Activated naive CD8-positive, alpha-beta T cell treated with anti-CD3 and anti-CD28 coated beads, Interleukin-2, amount 50 U/mL, for 24 hours (primary cell): ENCODE measurements at places on chromosomes 7 and 10.

DNA sequence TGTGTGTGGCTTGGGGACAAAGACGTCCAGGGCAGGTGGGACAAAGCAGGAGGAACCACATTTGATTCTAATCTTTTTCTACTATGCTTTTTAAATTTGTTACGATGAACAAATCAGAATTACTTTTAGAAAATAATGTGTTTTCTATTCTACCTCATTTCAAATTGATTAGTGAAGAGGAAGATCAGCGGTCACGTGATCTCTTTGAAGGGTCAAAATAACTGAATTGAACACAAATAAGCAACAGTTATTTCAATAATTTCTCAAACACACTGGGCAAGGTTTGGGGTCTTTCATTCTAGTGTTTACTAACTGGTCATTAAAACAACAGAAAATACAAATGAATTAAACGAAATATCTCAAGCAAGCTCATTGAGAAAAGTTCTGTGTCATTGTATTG lies 773.0 kb upstream of the IGFBP3 start:
- H3K4me1 ChIP-seq: no peaks in the 10 kb centered on the region
- no peaks in the 10 kb centered on the region for H3K27me3 ChIP-seq
- no peak for DNase-seq
- H3K27ac ChIP-seq: no peak overlapping the region

GRCh38 chr7:72753781-72754180 lies 74.2 kb downstream of the TYW1B start:
- no peaks in the 10 kb centered on the region for H3K27me3 ChIP-seq
- DNase-seq: no peak
- H3K36me3 ChIP-seq: peaks cover 28% of the 10 kb centered on the region
- no peak overlapping the region for H3K27ac ChIP-seq
- H3K4me1 ChIP-seq: no peaks in the 10 kb centered on the region

DNA sequence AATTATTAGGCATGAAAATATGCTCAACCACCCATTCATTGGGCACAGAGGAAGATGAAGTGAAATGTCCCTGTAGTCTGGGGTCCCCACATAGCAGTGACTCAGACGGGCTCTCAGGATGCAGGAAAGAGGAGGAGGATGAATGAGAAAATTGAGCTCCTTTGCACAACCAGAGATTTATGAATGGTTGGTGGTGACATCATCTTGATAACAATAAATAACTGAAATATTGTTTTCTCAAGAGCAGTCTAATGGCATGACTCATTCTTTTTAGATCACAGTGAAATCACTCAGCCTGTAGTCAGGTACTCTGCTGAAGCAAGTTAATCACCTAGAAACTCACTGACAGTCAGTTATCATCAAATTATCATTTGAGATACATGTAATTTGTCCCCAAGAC lies 254.1 kb downstream of the RELN start:
- no peaks in the 10 kb centered on the region for H3K4me1 ChIP-seq
- no peaks in the 10 kb centered on the region for H3K36me3 ChIP-seq
- peaks cover 8% of the 10 kb centered on the region for H3K27me3 ChIP-seq
- DNase-seq: no peak

GRCh38 chr7:147249956-147250355 lies 1133.4 kb downstream of the CNTNAP2 start:
- H3K4me1 ChIP-seq: peaks cover 2% of the 10 kb centered on the region
- DNase-seq: no peak
- H3K27me3 ChIP-seq: no peaks in the 10 kb centered on the region

- peaks cover 4% of the 10 kb centered on the region for H3K4me1 ChIP-seq
- no peaks in the 10 kb centered on the region for H3K36me3 ChIP-seq
- no peak for DNase-seq
- no peak overlapping the region for H3K27ac ChIP-seq
- no peak overlapping the region for H3K4me3 ChIP-seq
- peaks cover 7% of the 10 kb centered on the region for H3K27me3 ChIP-seq
These were observed 84.9 kb downstream of the C10orf105 start for GRCh38 chr10:71634531-71635164.
